ENCODE measurements at places on chromosomes 4 and X. TPM values are rescaled to one million over a fixed set of nuclear protein-coding genes. Genes with fewer than 3 reads are reported as not detected.

DNA sequence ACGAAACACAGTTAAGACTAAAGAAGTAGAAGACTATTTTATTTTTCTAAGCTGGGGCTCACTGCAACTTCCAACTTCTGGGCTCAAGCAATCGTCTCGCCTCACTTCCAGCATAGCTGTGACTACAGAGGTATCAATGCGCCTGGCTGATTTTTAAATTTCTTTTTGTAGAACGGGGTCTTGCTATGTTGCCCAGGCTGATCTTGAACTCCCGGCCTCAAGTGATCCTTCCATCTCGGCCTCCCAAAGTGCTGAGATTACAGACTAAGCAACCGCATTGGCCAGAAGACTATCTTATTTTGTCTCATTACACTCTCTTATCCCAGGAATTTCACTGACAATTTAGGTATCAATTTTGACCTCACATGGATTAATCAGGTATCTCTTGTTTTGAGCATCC, 1.2 kb downstream of the LAMTOR3 start:
- DNase-seq: no peak

GRCh38 chr4:136412708-136413107, 1119.6 kb downstream of the PCDH18 start:
- no peak for DNase-seq

- DNase-seq: peak; percentile 11
Measured at GRCh38 chrX:65985922-65986588, 53.8 kb downstream of the VSIG4 start.

APBB2 gene
- total RNA-seq: 0.81 TPM

Measured in hematopoietic multipotent progenitor cell (in vitro differentiated cells).